ENCODE measurements at places on chromosomes 1 and 21.
A peak's percentile ranks its signal among the peaks of the same experiment; 100 is the strongest.

- no peak for DNase-seq
These were observed 299.6 kb downstream of the LMX1A start for GRCh38 chr1:165056914-165057313.

DNA sequence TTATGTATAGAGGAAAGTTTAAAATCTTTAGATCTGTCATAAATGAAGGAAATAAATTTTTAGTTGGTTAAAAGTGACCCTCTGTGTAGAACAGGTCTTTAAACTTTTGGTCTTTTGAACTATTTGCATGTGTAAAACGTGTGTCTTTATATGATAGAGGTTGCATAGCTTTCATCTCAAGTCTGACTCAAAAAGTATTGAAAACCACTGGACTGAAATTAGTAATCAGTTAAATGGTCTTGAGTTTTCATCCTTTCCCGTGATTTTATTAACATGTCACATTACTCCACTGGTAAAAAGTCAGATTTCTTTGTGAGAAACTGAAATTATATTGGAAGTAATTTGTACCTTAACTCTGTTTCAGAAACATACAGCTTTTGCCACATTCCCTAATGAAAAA is 1.8 kb downstream of the RNPC3 start:
- DNase-seq = no peak

GRCh38 chr21:16137106-16137505 is 407.3 kb downstream of the USP25 start:
- no peak for DNase-seq

DNA sequence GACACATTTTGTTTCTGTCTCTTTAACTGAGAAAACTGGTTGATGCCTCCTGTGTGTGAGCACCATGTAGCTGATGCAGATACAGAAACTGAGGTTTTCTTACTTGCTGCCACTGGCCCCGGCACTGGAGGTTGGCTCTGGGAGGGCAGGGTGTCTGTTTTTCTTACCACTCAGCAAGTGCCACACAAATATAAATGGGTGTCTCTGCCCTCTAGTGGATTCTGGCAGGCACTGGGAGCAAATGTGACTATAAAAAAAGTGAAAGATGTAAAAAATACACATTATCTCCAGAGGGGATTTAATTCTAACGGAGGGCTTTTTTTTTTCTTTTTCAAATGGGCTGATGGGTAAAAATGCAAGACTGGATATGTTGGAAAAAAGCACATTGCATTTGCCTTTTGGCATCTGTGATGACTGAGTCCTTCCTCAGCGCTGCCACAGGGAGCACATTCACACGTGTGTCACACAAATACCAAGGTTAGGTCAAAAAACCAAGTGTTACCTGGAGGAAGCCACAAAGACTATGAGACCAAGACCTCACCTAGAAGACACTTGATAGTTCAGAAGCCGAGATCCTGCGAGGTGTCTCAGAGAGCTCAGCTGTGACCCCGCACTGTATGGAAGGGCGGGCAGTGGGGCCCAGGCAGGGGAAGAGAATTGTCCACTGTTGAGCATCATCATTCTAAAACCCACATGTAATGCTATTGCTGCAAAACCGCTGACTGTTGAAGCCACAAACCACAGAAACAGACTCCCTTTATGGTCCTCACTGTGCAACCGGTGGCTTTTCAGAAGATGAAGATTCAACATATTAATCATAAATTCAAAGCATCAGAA is 18.9 kb downstream of the PGBD2 start:
- DNase-seq = peak; percentile 85

DNA sequence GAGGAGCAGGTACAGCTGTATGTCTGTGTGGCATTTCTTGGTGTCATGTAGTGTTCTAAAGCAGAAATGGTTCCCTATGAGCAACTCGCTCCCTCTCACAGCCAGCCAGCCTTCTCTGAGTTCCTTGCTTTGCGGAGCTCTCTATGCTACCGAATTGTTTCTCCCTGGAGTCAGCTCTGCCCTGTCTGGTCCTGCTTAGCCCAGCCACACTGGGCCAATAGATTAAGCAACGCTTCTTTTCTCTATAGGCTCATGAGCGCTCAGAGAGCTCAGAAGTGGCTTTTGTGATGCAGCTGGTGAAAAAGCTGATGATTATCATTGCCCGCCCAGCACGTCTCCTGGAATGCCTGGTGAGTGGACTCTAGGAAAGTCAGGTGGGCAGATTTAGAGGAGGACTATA is 113.1 kb downstream of the PIK3R3 start:
- no peak for DNase-seq

- no peak for DNase-seq
These were observed 19.2 kb downstream of the NFASC start for GRCh38 chr1:204889681-204890383.

GRCh38 chr1:210263963-210264362 is 31.4 kb downstream of the SERTAD4 start:
- DNase-seq = no peak

GRCh38 chr1:187409341-187409740 is 580.6 kb downstream of the PLA2G4A start:
- DNase-seq = no peak
